ENCODE measurements at places on chromosomes 4 and X. TPM values are rescaled to one million over a fixed set of nuclear protein-coding genes. Genes with fewer than 3 reads are reported as not detected.

Gene BTK
- not detected for total RNA-seq

Gene RAB33A
- total RNA-seq, result 0.65 TPM

Gene CACNA1F
- not detected for total RNA-seq

Gene ITGB1BP2
- 2.7 TPM for total RNA-seq

Gene FABP2
- not detected for total RNA-seq

Gene CSN1S1
- not detected for total RNA-seq

Gene SYNPO2
- 0.65 TPM for total RNA-seq

Gene DCAF12L2
- 0.33 TPM for total RNA-seq
